ENCODE measurements at places on chromosomes 1 and 21.

DNA sequence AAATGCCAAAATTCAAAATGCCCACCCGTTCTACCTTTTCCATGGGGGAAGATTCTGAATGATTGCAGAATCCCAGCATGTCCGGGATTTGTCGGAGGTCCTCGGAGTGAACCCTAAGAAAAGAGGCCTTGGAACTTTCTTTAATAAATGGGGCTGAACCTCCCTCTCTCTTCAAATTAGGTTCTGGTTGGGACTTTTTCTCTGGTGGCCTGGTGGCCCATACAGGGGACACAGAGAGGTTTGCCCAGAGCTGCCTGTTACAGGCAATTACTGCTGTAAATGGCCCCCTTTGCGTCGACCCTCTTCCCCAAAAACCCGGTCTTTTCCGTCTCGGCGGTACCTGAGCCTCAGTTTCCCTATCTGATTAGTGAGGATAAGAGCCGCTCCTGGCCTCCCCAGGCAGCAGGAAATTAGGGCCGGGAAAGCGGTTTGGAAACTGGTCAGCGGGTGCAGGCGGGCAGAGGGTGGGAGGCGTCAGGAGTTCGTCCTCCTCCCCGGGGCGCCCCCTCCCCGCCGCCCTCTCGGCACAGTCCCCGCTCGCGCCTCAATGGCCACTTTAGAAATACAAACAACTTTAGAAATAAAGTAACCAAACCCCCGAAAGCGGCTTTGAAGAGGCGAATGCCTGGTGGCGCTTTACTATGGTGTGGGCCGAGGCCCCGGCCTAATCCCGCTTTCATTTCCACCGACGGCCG lies 15.6 kb downstream of the PAX7 start:
- peak; percentile 45 for DNase-seq

DNA sequence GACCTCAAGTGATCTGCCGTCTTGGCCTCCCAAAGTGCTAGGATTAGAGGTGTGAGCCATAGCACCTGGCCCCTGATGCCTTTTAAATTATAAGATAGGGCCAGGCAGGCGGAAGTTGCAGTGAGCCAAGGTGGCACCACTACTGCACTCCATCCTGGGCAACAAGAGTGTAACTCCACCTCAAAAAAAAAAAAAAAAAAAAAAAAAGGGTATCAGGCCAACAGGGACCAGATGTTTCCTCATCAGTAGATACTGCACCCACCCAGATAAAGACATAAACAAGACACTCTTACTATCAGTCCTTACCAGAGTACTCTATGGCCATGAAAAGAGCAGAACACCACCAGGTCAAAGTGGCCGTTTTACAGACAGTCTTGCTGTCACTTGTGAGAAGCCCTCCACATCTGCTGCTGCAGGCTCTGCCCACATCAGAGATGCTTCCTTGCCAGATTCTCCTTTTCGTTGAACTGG lies 3.3 kb downstream of the C21orf58 start:
- DNase-seq, result no peak

DNA sequence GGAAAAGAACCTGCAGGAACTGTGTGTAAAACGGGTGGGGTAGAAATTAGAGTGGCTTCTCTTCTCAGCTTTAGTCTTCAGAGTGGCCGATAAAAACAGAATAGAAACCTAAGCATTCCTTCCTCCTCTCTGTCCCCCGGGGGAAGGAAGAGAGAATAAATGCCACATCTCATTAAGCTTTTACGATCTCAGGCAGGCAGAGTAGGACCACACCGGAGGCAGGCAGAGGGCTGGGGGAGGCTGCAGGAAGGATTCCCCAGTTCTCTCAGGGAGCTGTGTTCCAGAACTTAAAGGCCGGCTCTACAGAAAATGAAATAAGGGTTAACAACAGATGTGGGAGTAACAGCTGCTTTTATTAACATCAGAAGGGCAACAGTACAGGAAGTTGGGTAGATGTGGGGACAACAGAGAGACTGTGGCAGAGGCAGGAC lies 24.5 kb upstream of the MEF2D start:
- peak; percentile 34 for DNase-seq

DNA sequence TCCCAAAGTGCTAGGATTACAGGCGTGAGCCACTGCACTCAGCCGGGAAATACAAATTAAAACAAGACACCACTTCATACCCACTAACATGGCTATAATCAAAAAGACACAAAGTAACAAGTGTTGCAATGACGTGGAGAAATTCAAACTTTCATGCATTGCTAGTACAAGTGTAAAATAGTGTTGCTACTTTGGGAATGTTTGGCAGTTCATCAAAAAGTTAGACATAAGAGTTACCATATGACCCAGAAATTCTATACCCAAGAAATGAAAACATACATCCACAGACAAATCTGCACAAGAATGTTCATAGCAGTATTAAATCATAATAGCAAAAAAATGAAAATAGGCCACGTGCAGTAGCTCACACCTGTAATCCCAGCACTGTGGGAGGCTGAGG lies 16.4 kb downstream of the FOXJ3 start:
- no peak for DNase-seq
